ENCODE measurements at places on chromosomes 5 and 9.
A peak's percentile ranks its signal among the peaks of the same experiment; 100 is the strongest.

- DNase-seq = no peak
These were observed 416.8 kb downstream of the IRX2 start for GRCh38 chr5:2334719-2335118.

DNA sequence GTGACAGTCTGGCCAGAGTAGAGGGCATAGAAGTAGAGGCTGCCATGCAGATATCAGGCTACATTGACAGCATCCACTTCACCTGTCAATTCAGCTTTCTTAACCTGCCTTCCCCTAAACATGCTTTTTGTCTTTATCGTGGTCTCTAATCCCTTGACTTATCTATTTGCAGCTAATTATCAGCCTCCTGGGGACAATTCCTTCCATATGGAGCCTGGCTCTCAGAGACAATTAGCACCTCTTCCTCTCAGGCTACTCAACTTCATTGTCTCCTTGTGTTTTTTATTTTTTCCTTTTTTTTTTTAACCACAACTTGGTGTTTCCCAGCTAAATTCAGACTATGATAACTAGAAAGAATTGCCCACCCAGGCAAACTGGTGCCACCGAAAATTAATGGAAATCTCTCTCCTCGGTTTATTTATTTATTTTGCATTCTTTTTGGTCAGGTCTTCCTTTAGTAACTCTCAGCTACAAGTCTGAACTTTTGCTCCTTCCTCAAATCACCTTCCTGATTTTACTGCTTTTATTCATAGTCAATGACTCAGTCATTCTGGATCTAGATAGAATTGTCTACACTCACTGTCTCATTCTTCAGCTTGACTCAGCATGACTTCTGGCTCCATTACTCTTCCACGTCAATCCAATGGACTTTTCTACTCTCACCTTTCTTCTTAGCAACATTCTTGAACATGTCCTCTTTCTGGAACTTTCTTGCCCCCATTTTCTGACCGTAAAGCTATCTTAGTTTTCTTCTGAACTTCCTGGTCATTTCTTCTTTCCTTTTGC, 63.0 kb upstream of the BASP1 start:
- no peak for DNase-seq

- DNase-seq = no peak
These were observed 172.0 kb upstream of the MSX2 start for GRCh38 chr5:174552428-174552827.

- no peak for DNase-seq
These were observed 6.8 kb upstream of the LHX3 start for GRCh38 chr9:136211441-136212344.

DNA sequence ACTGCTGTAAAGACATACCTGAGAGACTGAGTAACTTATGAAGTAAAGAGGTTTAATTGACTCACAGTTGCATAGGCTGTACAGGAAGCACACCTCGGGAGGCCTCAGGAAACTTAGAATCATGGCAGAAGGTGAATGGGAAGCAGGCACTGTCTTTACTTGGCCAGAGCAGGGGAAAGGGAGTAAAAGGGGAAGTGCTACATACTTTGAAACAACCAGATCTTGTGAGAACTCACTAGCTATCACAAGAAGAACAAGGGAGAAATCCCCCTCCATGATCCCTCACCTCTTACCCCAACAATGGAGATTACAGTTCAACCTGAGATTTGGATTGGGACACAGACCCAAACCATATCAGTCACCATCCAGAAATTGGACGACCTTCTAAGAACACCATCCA, 1285.8 kb upstream of the CDH9 start:
- no peak for DNase-seq

DNA sequence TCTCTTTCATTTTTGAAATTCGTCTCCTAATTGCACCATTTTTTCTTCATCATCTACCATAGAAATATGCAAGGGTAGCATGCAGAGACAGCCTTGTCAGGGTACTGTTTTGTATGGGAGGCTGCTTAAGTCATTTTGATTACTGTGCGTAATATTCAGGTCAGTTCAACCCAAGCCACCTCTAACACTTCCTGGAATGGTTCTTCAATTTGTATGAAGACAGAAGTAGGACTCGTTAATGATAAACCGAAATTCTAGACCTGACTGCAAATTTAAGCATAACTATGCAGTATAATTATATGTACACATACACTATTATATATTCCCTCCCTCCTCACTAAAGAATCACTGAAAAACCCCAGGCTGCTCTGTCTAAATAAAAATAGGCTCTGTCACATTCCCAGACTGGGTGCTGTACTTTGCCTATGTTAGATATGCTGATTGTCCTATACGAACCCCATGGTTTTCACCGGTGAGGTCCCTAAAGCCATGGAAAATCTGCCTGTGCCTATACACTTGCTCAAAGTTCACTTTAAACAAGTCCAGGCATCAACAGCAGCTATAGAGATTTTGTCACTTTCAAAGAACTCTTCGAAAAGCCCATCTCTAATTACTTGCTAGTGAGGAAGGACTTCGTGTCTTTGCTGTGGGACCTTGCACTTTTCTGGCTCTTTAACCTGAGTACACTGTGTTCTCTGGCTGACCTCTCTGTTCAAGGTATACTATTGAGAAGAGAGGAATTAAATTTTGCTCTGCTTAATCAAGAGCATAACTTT, 352.1 kb upstream of the CD180 start:
- no peak for DNase-seq

DNA sequence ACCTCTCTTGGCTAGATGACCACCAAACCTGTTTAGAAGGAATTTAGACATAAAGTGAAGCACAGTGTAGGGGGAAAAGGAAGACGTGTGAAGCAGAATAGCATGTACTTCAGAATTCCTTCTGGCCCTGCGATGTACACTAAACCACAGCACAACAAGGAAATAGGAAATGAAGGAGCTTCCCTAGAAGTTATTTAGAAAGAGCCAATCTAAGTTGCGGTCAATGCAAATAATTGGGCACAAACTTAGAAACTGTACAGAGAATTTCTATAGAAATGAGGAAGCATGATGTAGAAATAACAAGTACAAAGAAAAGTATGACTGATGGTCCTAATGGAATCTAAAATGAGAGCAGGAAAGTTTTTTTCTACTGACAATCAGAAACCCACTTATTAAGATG, 41.5 kb downstream of the ANKRD55 start:
- no peak for DNase-seq

GRCh38 chr9:132007371-132008025, 72.2 kb downstream of the MED27 start:
- DNase-seq = no peak

DNA sequence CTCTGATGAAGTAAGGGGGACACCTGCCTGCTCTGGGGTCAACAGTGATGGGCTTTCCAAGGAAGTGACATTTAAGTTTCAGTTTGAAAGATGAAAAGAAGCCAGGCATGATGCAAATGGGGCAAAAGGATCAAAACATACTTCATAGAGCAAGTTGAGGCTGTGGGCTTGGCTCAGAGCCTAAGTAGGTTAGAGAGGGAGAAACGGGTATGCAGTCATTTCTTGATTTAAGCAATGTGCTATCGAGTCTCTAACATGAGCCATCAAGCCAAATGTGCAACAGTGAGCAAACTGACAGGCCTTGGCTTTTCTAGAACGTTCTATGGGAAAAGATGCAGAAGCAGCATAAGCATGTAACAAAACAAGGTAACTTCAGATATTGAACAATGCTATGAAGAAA, 80.6 kb downstream of the ADRB2 start:
- peak; percentile 47 for DNase-seq

Measured in Jurkat, Clone E6-1 (cell line).